Activated CD8-positive, alpha-beta memory T cell treated with anti-CD3 and anti-CD28 coated beads for 1 hour (primary cell): ENCODE measurements at places on chromosomes 4 and X.

DNA sequence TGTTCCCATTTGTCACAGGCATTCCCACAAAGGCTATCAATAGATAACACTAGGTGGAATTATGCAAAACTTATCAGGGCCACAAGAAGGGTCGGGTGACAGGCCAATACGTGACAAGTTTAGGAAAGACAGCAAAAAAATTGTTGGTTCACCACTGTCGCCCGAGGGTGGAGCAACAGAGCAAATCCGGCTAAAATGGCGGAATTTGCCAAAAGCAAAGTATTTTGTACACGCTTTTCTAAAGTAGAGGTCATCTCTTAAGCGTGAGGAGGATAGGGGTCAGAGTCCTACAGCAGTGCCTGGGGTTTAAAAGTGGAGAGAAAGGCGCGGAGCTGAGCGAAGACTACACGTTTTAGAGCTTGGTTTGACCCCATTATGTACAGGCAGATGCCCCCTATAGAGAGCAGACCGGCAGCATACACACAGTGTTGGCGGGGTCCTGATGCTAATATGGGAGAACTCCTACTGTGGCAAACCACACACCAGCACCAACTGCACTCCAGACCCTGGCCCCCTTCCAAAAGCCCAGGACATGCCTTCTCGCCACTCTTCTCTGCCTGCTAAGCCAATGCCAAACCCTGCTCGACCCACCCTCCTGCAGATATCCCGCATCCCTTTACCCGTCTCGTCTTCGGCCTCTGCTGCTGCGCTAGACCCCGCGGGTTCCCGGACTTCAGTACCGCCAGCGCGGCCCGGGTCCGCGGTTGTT lies 733 bp downstream of the CCNA2 start:
- no peak for DNase-seq

DNA sequence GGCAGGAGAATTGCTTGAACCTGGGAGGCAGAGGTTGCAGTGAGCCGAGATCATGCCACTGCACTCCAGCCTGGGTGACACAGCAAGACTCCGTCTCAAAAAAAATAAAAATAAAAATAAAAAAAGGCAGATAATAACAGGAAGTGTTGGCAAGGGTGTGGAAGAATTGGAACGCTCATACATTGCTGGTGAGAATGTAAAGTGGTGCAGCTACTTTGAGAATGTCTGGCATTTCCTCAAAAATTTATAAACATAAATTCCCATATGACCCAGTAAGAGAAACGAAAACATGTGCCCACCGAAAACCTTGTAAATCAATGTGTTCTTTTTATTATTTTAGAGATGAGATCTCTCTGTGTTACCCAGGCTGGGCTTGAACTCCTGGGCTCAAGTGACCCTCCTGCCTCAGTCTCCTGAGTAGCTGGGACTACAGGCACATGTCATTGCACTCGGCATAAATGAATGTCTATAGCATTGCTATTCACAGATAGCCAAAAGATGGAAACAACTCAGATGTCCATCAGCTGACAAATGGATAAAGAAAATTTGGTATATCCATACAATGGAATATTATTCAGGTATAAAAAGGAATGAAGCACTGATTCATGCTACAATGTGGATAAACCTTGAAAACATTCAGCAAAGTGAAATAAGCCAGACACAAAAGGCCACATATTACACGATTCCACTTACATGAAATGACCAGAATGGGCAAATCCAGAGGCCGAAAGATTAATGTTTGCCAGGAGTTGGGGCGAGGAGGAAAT lies 63.7 kb upstream of the PLAC1 start:
- no peak for DNase-seq

DNA sequence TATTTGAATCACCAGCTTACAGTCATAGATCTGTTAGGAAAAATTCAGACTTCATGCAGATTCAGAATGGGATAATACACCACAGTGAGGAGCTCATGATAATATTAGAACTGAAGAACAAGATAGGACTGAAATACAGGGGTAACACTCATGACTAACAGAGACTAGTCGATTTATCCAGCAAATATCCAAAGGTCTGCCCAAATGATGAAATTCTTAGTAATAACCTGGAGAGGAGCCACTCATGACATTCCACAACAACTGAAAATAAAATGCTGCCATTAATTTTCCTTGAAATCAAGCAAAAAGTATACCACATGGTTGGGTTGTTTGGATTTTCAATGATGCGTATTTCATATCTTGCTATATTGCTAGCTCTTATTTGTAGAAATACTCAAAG lies 903.7 kb upstream of the ADGRL3 start:
- no peak for DNase-seq

- DNase-seq = no peak
These were observed 101.6 kb downstream of the PDE5A start for GRCh38 chr4:119526786-119527550.

DNA sequence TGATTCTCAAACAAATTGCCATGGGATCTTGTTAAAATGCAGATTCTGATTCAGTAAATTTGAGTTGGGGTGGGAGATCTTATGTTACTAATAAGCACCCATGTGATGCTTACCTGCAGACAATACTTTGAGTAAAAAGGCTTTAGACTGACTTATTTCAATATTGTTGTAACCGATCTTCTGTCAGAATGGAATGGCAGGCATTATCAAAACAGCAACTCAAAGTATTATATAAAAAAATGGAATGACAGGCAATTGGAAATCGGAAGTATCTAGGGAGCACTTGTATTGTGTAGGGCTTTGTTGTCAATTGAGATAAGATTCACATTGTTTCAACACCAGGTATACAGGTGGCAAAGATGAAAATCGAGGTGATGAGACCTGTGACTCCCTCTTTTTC lies 67.5 kb downstream of the C4orf33 start:
- no peak for DNase-seq

- DNase-seq = no peak
These were observed 890 bp upstream of the NAP1L5 start for GRCh38 chr4:88698519-88698918.

DNA sequence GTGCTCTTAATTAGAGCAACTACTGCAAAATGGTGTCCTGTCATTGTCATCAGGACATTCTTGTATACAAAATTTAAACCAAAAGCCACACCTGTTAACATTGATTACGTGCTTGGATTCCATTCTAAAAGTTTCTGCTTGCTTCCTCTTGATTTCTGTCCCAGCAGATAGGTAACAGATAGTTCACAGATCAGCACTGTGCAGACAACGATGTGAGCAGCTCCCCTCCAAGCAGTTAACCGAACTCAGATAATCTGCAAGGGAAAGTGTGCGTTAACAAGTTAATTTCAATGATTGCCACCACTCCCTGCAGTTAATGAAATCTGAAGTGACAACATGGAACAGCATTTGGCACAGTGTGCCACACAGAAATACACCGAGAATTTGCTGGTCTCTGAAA lies 54.4 kb upstream of the RELL1 start:
- DNase-seq = no peak

DNA sequence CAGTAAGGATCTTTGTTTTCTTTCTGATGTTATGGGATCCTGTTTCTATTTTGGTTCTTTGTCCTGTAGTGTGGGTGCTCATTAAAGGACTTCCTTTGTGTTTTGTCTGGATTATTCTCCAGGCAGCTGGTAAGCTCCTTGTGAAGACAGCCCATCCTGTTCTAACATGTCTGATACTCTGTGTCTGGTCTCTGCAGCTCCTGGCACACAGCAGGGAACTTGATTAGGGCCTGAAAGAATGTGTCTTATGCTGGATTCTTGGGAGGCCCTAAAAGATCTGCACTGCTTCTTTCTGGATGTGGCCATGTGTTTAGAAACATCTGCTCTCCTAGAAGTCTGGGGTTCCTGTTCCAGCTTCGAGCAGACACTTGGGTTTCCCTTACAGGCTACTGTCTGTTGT lies 38.1 kb upstream of the ATXN3L start:
- no peak for DNase-seq

DNA sequence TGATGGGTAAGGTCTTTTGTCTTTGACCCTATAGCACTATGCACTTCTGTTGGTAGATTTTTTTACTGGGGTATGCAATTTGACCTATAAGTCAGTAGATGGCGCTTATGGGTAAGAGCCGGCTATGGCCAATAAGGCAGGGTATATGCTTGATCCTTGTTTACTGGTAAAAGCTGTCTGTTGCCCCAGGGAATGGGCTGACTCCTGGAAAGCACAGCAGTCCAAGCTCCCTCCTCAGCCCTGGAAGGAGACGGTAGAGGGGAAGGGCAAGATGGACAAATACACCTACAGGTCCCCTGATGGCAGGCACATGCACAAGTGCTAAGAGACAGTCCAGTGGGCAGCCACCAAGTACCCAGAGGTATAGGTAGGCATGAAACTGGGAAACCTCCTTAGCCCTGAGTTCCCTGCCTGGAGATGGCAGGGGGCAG lies 63.7 kb downstream of the ADAMTS3 start:
- DNase-seq = no peak

DNA sequence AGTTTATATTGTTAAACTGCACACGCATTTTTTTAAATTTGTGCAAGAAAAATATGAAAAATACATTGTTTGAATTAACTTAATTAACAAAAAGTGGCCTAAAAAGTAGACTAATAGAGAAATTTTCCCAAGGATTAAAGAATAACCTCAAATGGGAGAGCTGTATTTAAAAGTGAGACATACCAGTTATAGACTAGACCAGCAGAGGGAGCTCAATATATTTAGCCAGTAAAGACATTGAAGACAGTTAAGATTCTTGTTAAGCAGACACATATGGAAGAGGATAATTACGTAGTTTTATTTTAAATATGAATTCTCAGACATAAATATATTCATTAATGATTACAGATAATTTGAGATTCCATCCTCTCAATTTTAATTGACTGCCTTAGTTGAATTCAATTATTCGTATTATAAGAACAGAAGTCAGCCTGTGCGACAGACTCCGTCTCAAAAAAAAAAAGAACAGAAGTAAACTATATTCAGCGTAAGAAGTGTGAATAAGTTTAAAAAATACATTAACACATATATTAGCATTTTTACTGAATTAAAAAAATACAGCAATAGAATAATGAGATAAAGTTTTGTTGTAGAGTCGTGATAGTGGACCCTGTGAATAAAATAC lies 64.8 kb downstream of the GLRA3 start:
- DNase-seq = no peak

DNA sequence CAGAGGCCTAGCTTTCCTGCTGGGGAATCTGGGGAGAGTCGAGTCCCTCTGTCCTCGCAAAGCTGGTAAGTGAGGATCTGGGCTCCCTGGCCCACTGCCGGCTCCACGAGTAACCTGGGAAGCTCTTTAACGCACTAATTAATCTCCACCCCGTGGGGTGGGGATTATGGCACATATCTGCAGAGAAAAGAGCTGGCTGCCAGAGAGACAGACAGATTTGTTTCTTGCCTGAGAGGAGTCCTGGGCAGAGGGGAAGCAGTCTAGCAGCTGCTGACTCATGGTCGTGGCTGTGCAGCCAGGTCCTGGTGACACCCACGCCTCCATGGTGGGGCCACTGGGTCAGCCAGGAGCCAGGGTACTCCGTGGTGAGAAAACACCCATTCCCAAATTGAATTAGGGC lies 14.0 kb downstream of the SORCS2 start:
- no peak for DNase-seq

DNA sequence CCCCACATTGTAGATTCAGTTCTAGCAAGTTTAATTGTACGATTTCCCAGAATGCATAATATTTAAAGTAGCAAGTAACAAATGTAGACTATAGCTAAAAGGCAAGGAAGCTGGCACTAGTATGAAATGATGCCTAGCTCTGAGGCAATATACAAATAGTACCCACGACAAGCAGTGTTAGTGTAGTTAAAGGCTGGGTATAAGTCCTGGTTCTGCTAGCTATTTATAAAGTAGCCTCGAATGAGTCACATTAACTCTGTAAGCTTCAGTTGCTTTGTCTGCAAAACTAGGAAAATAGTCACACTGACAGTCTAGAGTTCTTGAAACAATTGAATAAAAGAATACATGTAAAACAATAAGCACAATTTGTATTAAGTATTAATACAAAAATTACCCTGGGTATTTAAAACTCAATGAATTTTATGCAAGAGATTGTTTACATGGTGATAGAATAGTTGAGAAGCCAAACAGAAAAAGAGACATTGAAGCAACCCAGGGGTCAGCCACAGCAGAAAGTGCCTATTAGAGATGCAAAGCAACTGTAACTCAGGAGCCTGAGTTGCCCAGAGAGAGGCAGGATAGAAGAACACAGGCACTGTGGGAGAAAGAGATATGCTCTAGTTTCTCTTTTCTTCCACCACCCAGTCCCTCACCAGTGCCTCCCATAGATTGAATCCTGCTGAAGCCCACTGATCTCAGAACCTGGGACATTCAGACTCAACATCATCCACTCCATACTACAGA lies 949.0 kb downstream of the C4orf33 start:
- DNase-seq = no peak

DNA sequence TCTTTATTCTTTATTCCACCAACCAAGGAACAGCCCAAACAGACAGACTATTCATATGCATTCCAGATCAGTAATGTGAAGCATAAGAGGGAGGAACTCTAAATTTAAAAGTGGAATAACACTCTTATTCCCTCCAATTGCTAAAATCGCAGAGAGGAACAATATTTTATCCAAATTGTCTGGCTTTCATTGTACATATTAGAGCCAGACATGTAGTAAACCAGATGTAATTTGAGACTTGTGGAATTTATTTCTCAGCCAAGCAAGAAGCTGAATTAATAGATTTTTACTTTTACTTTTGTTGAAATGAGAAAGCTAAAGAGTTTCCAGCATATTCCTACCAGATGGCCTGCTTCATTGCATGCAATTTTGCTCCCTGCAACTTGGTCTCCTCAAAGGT lies 674.6 kb upstream of the SLIT2 start:
- no peak for DNase-seq

DNA sequence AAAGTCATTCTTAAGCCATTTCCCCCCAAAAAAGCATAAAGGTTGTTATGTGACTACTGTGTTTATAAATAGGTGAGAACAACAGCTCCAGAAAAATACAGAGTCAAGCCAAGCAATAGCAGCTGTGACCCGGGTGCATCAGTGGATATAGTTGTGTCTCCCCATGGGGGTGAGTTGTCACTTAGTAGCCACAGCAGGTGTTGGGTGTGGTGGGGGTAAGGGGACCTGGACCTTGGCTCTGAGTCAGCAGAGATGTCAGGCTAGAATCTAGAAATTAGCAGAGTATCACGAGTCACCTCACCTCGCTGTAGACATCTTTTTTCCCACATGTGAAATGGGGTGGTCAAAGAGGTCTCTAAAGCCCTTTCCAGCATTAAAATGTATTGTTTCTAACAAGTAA lies 42.4 kb downstream of the MOSPD2 start:
- no peak for DNase-seq

DNA sequence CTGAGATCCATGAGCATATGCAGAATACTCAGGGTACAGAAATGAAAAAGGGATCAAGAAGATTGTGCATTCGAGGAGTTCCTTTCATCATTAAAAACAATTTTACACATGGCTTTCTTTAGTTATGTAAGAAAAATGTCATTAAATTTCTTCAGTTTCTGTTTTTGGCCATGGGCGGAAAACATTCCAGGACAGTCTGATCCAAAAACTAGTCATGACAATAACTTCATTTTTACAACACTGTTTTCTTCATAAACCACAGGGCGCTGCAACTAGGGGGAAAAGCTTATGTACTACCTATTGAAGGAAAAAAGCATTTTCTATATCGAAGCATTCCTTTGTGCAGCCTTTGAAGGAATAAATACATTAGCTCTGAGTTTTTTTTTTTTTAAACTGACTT lies 28.2 kb downstream of the IL13RA1 start:
- DNase-seq = no peak

DNA sequence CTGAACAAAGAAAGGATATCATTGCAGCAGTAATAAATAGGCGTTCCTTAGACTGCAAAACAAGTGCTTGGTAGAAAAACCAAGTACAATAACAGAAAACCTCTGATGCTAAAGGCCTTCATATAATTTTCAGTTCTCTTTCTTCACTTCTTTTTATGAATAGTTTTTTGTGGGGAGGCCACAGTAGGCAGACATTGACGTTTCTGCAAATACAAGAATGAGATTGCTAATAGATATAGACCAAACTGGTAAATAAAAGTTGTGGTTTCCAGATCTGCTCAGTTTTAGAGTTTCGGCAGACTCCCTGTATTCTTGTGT lies 57.0 kb upstream of the RAP1GDS1 start:
- no peak for DNase-seq
